ENCODE measurements at places on chromosomes 4 and X.

GRCh38 chrX:23575281-23575680 lies 92.0 kb upstream of the PRDX4 start:
- no peak for DNase-seq

GRCh38 chr4:113625902-113626301 lies 135.6 kb downstream of the CAMK2D start:
- DNase-seq: no peak

DNA sequence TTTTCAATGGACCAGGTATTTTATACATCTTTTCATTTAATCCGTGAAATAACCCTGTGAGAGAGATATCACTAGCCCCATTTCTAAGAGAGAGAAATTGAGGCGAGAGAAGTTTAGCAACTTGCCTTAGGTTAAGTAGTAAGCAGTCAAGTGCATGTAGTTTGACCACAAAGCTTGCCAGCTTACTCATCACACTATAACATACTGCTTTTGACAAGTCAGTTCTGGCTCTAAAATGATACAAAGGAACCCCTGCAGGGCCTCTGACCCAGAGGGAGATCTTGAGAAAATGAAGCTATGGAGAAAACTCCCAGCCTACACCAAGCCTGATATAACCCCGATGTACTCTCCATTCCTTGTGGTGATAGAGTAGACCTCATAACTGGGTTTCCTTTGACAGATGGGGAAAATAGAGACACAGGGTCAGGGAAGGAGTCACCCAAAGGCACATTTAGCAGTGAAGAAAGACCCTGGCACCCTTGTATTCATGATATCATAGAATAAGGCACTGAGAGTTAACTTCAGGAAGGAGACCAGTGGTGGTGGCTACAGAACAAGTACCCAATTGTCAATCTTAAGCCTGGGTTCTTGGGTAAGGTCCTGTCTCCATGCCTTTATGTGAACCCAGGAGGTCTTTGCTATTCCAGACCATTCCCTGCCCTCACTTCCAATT lies 60.2 kb upstream of the MSN start:
- DNase-seq: no peak

DNA sequence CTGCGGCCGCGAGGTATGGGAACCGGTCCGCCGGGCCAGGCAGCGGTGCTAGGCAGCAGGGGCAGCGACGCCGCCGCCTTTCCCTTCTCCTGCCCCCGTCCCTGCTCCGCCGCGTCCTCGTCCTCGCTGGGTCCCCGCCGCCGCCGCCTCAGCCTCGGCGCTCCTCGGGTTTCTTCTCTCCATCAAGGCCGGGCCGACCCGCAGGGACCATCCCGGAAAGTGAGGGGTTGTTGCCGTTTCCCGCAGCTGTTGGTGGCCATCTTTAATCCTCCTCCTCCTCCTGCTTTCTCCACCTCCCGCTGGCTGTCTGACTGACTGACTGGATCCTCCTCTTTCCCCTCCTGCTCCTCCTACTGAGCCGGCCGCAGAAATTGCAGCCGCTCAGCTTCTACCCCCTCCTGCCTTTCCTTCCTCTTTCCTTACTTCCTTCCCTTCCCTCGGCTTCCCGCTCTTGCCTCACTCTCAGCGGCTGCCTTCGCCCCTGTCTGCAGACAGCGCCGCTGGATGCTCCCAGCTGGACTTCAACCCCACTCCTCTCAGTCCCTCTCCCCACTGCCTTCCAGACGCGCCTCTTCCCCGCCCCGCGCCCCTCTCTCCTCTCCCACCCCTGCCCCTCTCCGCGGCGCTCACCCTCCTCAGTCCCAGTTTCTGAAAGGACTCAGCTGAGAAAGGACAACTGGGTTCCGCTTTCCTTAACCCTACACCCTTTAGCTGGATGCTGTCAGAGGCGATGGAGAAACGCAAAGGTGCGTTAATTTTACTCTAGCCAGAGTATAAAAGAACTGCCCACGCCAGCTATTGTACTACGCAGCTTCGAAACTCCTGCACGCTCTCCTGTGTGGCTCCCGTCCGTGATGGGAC lies at the start of gene WDFY3:
Gene WDFY3, minus strand, starts transcription at position 309 of the 861 bp plus-strand sequence. CDS start 106,099 bp downstream, outside the sequence.
- peak; percentile 77 for DNase-seq

GRCh38 chr4:146132445-146132844 lies 43.1 kb upstream of the LSM6 start:
- DNase-seq: no peak

GRCh38 chrX:131059246-131059645 lies 1.1 kb downstream of the ARHGAP36 start:
- DNase-seq: no peak

GRCh38 chrX:149871940-149872339 lies 9.0 kb upstream of the MAGEA8 start:
- DNase-seq: no peak

- no peak for DNase-seq
Observed at GRCh38 chr4:16801356-16801755, 97.1 kb downstream of the LDB2 start.

DNA sequence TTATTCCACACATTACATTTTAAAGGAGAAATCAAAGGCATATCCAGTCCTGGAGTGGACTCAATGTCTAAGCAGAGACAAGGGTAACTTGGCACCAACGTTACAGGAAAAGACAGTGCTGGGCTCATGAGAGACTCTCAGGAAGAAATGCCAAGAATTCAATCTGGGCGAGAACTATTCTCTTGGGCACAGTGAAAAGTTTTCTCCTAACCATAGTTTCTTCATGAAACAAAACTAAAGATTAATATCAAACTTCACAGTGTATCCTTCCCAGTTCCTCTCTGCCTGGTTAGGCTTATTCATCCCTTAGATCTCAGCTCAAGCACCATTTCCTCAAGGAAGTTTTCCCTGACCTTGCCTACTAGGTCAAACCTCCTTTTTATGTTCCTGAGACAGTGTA lies 109.4 kb upstream of the TLL1 start:
- no peak for DNase-seq

GRCh38 chr4:71270901-71271300 lies 67.9 kb upstream of the SLC4A4 start:
- no peak for DNase-seq

- DNase-seq: no peak
Observed at GRCh38 chrX:136531951-136532350, at the start of gene VGLL1. TSS of gene VGLL1 (plus strand) at chrX:136532215. CDS start at chrX:136536021, 3,806 bp downstream.

DNA sequence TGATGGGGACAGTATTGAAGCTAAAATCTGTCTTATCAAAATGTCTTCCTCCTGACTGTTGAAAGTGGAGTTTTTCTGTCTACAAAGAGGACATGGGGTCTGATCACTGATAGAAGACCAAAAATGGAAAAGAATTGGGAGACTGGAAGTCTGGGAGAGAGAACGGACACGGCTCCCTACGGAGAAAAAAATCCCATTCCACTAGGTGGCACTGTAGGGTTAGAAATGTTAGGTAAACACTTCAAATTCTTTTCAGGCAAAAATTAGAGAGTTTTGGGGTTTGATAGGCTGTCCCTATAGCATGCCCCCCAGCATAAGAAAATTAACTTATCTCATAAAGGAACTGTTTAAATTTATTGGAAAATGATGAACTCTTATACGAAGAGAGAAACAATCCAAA lies 200.5 kb downstream of the FAM133A start:
- DNase-seq: no peak

GRCh38 chrX:137424679-137425078 lies 141.2 kb upstream of the ZIC3 start:
- no peak for DNase-seq

Measured in skeletal muscle cell (primary cell).